ENCODE measurements at places on chromosomes 4 and X.

- no peak for DNase-seq
Observed at GRCh38 chrX:137031517-137032340, 2.1 kb downstream of the GPR101 start.

- DNase-seq, result no peak
Observed at GRCh38 chr4:94548571-94548970, 96.8 kb downstream of the PDLIM5 start.

DNA sequence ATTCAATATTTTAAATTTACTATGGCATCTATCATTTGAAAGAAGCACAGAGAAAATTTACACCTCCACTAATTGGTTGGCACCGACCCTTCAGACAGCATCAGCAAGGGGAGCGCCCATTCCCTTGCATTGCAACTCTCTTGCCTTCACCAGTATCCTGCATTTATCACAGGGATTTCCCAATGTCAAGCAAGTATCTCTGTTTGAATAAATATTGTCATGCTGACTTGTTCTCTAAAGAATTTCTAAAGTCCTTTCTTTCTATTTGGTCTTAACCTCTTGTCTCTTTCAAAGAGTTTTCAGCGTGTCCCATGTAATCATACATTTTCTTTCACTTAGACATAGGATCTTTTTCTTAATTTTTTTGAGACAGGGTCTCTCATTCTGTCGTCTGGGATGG is 10.4 kb downstream of the DCTD start:
- DNase-seq, result no peak

DNA sequence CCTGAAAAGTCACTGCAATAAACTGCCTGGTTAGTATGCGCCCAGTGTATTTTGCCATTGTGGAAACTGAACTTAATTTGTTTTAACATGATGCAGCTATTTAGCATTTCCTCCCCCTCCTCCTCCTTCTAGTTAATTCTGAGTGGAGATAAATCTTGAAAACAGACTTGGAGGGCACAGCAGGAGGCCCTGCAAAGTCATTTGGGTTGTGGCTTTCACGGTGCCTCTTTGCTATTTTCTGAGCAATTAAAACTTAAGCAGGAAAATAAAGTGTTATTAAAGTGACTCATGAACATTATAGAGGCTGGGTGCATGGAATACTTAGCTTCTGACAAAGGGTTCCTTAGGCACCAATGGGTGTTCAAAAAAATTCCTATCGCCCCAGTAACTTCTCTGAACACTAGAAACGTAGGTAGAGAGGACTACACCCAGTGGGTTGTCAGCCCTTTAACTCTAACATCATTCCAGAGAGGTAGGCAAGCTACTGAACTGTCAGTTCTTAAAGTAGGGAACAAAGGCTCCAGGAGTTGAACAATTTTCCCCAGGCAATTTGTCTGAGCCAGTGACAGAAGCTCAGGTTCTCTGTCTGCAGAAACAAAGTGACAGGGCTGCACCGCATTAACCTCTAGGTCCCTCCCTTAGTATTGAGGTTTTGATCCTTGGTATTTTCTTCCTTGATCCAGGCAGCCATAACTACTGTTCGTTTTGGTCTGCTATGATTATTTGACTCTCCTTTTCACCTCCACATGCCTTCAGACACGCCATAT is 158.3 kb upstream of the KIT start:
- DNase-seq, result no peak

GRCh38 chr4:76305971-76306881 is at the start of gene STBD1:
Gene STBD1, plus strand, starts transcription at chr4:76306733. Its CDS starts 37 bp downstream, at chr4:76306770.
- peak; percentile 79 for DNase-seq

DNA sequence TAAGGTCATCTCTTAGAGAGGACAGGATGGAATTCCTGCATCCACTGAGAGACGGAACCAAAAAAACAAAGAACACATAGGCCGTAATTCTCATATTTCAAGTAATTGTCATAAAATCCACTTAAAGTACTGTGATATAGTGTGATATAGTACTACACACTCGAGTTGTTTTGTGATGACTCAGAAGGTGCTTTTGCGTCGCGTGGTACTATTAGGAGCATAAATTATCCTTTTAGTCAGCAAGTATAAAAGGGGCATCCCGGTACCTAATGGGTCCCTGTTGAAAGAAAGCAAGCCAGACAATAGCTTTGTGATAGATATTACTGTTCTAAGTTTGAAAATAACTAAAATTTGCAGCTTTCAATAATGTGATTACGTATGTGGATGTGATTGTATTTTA is 55.3 kb downstream of the GPR143 start:
- no peak for DNase-seq

Data from liver (tissue), 10 donors.